T-helper 17 cell (primary cell): ENCODE measurements at places on chromosomes 12 and 14.

GRCh38 chr12:42631513-42631912, 42.0 kb upstream of the PRICKLE1 start:
- no peak for DNase-seq

- DNase-seq, result no peak
Observed at GRCh38 chr14:24130717-24131548, 474 bp downstream of the FITM1 start.

DNA sequence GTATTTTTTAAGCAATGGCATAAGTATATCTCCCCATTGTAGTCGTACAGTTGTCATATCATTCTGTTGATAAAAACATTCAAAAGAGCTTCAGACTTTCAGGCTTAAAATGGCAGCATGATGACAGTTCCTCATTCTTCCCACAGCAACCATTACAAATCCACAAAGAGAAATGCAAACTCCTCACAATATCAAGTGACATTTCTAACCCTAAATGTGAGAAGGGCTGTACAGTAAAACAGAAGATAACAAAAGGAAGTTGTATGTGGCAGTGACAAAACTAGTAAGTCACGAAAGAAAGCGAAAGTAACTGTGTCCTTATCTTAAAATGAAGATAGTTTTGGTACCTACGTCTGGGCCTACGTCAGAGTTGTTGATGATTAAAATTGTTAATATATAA, 46.7 kb downstream of the GXYLT1 start:
- DNase-seq, result no peak

- no peak for DNase-seq
Observed at GRCh38 chr12:93125126-93125525, 196.0 kb upstream of the EEA1 start.

DNA sequence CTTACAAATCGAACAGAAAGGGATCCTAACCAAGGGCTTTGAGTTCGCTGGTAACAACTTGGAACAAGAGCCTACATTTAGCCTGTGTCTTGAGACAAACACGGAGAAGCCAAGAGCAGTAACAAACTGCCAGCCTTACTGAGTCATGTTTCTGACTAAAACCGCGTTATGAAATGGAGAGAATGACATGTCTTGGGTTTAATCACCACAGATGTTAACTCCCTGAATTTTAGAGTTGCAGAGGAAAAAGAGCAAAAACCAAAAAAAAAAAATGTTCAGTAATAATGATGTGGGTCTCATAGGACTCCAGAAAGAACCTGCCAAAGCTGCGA, 1.0 kb downstream of the BLTP3B start:
- DNase-seq, result no peak

DNA sequence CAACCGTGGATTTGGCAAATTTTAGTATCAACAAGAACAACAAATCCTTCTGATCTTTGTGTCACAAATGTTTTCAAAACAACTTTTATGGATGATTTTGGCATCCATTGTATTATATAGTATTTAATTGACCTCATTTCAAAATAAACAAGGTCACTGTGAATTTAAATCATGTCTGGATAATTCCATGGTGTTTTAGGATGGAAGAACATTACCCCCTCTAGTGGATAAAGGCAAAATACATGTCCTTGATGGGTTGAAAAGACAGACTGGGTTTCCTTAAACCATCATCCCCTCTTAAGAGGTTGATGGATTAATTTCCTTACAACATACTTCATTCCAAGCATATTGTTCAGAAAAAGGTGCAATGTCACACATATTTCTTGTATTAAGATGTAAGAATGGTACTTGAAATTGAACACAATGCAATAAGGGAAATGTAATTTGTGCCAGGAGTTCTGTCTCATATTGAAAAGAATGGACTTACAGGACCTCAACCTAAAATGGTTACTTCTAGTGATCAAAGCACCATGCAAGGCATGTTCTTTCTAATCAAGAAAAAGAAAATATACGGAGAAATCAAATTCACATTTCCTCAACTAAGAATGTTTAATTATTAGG, 352.0 kb downstream of the BCAT1 start:
- no peak for DNase-seq

GRCh38 chr12:112836736-112837628, 45.4 kb downstream of the RPH3A start:
- DNase-seq, result no peak

DNA sequence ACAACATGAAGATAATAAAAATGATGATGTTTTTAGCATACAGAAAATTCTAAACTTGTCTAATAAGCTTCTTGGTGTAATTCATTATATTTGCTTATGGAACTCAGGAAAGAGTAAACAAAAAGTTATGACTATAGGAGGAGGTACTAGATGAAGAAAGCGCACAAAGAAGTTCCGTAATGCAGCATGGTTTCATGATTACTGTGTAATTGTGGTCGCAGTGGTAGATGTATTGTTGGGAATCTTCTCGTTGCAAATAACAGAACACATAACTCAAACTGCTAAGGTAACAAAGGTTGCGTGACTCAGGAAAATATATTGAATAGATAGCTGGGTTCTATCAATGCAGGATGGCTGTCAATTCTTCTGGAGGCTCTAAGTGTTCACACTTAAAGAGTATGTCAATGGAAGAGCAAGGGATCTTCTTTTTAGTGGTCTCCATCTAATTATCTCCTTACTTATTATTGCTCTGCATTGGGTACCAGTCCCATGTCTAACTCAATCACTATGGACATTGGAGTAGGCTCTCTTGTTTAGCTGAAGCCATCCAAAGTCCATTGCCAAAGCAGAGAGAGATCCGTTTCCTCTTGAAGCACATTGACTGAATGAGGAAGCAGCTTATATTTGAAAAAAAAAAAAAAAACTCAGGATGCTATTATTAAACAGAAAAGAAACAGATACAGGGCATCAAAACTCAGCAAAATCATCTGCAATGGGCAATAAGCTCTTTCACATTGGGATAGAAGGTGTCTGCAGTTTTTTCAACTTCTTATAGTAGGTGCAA, 283.4 kb upstream of the ATP2B1 start:
- no peak for DNase-seq

GRCh38 chr14:102424923-102425322, 62.2 kb downstream of the TECPR2 start:
- DNase-seq, result no peak

DNA sequence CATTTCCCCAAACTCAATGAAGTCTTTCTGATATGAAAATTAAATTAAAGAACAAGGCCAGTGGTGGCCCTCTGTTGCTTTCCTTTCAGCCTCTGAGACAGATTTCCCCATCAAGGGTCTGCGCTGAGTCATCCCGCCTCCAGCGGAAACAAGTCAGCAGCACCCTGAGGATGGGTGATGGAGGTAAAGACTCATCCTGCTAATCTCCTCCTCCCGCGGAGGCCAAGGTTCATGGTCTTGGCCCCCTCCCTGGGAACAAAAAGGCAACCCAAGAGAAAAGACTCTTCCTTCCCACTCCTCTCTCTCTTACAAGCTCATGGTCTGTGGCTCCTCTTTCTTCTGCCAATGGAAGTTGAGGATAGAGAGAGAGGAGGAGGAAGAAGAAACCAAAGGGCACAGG, 9.0 kb upstream of the NUMB start:
- DNase-seq, result no peak

DNA sequence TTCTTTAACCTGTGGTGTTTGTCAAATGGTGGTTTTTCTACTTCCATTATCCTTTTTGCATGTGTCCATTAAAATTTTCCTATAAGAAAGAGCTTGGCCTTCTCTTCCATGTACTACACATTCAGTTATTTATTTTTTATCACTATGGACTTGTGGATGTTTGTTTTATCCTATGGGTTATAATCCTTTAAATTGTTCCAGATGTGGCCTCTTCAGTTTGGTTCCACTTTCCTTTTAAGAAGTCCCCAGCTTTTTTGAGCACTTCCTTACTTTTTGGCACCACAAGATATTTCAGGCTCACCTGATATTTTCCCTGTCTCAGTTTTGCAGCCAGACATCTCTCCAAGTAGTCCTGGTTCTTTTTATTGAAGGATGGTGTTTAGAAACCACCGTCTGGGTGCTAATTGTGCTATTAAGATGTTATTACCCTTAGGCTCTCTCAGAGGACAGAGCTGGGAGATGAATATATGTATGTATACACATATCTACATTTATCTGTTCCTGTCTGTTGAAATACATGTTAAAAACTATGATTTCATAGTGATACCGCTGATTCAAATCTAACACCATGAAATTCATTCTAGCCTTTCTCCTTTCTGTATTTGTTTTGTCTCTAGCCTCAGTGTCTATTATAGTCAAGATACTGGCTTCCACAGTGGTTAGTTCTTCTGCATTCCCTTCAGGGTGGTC, 408.5 kb upstream of the RGS6 start:
- no peak for DNase-seq

DNA sequence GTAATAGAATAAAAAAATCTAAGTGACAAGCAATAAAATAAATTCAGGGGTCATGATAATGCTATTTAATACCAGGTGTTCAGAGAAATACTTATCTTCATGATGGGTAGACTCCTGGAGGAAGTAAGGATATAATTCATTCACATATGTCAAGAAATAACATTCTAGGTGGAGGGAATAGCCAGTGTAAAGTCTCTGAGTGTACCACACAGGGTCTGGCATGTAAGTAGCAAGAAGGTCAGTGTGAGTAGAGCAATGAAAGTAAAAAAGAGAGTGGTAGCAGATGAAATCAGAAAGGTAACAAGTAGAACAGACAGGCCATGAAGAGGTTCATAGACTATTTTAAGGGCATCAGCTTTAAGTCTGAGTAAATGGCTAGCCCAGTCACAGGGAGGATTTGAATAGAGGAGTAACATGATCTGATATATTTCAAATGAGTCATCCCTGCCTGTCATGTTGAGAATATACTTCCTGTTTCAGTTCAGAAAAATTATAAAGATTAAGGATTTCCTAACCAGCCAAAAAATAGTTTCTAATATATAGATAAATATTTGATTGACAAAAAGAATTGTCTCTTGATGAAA, 519.9 kb downstream of the C12orf50 start:
- no peak for DNase-seq

- no peak for DNase-seq
Observed at GRCh38 chr12:64450711-64451486, 1.0 kb upstream of the TBK1 start.

- no peak for DNase-seq
Observed at GRCh38 chr12:131828671-131829355, 620 bp downstream of the MMP17 start.

- no peak for DNase-seq
Observed at GRCh38 chr14:31090883-31091764, 64.9 kb upstream of the STRN3 start.

- DNase-seq, result no peak
Observed at GRCh38 chr12:124130691-124131591, 157.9 kb downstream of the ZNF664 start.

DNA sequence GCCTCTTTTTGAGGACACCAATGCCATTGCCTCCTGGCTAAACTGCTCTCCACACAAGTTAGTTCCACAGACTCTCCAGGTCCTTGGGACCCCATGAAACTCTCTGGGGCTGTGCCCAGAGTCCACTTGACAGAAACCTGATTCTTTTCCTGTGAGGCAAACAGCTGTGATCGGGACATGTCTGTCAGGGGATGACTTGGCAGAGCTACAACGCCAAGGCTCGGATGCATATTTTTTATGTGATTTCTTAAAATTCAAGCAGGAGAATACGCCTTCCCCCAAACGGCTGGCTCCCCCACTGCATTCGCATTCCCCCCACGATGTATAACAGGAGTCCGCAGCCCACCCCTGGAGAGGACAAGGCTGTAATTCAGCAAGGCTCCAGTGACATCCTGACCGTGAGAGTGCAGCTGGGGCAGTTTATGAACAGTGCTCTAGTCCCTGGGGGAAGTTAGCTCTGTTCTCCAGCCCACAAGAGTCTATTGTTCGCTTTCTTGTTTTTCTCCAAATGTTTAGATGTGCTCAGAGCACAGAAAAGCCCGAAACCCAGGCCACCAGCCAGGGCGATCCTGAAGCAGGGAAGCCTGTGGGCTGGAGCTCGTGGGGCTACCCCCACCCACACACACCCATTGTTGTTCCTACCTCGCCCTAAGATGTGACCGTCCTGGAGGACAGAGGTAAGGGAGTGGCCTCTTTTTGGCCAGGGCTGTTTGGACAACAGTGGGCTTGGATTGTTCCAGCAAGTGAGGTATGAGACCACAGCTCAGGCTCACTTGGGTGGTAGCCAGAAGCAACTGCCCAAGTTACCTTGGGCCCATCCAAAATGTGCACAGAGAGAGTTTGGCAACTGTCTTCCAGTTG, 159.5 kb downstream of the ZFP36L1 start:
- DNase-seq, result no peak

DNA sequence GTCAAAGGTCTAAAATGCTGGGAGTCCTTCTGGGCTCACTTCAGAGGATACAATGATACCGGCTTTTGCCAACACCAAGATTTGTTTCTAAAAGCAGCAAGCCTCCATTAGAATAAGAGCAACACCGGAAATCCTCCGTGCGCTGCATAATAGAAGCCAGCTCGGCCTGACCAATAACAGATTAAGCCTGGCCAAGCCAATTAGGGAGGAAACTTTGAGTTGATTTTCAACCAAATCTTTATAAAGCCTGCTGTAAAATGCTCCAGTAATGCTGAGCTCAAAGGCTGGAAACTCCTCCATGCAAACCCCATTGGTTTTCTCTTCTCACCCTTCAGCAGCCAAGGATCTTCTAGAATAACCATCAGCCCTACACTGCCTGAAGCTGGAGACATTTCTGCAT, 150.1 kb downstream of the NTF3 start:
- DNase-seq, result no peak

GRCh38 chr12:113184900-113185179, 438 bp downstream of the DDX54 start:
- peak; percentile 81 for DNase-seq

- DNase-seq, result no peak
Observed at GRCh38 chr14:76985540-76986230, 42.8 kb downstream of the IRF2BPL start.

DNA sequence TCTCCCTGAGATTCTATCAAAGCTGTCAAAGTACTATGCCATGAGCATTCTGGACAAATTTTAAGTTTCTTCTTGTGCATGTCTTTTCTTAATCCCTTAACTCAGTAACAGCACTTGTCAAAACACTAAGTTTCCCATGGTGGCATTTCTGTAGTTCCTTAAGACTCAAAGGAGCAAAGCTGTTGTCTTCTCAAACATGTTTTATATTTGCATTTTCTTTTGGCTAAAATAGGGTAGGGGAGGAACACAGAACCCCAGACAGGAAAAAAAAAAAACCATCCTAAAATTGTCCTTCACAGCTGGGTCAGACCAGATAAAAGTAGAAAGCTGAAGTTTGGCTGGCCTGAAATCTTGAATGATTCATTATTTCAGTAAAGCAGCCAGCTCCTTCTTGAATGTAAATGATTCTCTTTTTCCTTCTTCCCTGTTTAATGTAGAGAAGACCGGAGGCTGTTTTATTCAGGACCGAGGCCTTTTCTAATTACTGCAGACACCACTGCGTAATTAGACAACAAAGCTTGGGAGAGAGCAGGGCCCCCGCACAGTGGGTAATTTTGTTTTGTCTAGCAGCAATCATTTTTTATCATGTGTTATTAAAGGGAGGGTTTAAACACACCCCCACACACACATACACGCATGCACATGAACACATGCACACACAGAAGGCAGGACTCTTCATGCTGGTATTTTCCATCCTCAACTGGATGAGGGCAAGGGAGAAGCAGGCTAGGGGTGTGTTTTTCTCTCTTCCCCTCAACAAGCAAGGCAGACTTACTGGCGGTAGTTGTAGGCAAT, 51.0 kb downstream of the PAH start:
- DNase-seq, result no peak
